CD4-positive, alpha-beta T cell (primary cell): ENCODE measurements at places on chromosomes 1 and 21.

DNA sequence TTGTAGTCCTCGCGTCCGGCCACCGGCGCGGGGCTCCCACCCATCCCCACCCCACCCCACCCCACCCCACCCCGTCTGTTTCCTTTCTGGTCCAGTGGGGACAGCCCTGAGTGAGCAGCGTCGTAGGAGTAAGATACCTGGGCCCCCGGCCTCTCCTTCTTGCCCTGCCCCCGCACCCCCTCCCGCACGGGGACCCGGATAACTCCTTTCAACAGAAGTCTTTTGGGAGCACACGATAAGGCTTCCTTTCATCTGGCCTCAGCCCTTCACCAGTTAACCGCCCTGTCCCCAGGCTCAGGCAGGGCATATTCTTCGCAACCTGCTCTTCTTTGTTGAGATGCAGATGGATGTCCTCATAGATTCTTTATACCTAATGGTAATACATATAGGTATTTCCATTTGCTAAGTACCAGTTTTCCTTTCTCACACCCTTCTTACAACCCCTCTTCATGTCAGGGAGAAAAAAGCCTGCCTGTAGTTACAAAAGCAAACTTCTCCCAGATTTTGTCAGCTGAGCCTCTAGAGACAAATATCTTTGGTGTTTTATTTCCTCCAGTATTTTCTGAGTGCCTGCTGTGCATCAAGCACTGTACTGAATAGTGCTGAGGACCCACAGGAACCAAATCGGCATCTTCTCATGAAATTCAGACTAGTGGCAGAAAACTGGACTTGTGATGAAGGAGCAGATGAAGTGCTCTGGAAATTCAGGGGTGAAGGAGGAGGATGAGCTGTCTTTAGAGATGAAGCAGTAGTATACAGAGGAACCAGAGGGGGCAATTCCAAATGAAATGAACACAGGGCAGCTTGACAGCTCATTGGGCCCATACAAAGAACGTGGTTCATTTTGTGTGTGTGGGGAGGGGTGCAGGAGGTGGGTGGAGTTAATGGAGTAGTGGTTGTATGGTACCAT, 33.6 kb downstream of the SLC2A1 start:
- no peak for DNase-seq

GRCh38 chr1:27656157-27656893, 15.7 kb downstream of the IFI6 start:
- DNase-seq = peak; percentile 64

- peak; percentile 53 for DNase-seq
These were observed 85.7 kb downstream of the ITPKB start for GRCh38 chr1:226653311-226653921.

- DNase-seq = no peak
These were observed 34.9 kb upstream of the LYPLAL1 start for GRCh38 chr1:219138747-219139146.

GRCh38 chr1:22250724-22251123, 107.8 kb upstream of the WNT4 start:
- DNase-seq = no peak

- DNase-seq = no peak
These were observed 1.7 kb downstream of the TOR3A start for GRCh38 chr1:179083533-179083932.

DNA sequence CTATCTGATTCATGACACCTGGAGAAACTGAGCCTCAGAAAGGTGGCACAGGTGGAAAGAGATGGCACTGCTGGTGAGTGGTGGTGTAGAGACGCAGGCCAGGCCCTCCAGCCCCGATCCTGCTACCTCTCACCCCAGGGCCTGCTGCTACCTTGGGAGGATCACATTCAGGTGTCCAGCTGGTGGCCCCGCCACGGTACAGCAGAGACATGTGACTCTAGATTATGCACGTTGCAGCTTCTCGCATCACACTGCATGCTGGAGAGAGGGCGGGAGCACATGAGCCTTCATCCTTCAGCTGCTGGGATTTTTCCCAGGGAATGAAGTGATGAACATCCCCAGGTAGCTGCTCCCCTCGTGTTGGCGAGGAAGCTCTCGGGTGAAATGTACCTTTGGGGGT, 32.9 kb downstream of the KAZN start:
- no peak for DNase-seq

DNA sequence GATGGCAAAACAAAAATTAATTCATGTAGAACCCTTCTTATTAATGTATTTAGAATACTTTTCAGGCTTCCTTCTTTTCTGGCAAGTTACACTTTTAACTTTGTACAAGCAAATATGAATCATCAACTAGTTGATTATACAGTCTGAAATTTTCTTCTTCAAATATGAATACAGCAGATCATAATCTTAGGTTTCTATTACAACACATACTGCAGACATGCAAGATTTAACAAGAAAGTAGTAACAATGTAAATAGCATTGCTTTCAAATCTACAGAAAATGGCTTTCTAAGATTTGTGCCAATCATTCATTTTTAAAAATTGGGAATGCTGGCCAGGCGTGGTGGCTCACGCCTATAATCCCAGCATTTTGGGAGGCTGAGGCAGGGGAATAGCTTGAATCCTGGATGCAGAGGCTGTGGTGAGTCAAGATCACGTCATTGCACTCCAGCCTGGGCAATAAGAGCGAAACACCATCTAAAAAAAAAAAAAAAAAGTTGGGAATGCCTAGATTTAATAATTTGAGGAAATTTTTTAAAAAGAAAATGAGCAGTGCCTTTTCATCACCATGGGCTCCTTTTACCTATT, 68.4 kb upstream of the DPYD start:
- no peak for DNase-seq

DNA sequence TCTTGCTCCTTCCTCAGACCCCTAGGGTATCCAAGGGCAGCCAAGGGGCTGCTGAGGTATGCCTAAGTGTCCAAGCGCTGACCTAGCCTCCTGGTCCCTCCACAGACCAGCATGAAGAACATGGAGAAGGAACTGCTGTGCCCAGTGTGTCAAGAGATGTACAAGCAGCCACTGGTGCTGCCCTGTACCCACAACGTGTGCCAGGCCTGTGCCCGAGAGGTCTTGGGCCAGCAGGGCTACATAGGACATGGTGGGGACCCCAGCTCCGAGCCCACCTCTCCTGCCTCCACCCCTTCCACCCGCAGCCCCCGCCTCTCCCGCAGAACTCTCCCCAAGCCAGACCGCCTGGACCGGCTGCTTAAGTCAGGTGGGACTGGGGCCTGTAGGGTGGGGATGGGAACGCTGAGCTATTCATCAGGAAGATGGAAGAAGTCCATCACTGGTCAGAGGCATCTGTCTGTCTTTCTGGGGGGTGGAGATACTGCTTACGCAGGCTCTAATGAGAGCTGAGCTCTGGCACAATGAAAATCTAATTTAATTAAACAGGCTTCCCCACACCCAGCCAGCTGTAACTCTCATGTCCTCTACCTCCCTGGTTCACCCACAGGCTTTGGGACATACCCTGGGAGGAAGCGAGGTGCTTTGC, 1.8 kb downstream of the TRIM46 start:
- DNase-seq = no peak

DNA sequence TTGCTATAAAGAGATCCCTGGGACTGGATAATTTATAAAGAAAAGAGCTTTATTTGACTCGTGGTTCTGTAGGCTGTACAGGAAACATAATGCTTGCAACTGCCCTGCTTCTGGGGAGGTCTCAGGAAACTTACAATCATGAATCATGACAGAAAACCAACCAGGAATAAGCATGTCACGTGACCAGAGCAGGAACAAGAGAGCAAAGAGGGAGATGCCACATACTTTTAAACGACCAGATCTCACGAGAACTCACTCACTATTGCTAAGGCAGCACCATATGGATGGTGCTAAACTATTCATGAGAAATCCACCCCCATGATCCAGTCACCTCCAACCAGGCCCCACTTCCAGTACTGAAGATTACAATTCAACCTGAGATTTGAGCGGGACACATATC, 49.8 kb upstream of the RCC1 start:
- peak; percentile 16 for DNase-seq

DNA sequence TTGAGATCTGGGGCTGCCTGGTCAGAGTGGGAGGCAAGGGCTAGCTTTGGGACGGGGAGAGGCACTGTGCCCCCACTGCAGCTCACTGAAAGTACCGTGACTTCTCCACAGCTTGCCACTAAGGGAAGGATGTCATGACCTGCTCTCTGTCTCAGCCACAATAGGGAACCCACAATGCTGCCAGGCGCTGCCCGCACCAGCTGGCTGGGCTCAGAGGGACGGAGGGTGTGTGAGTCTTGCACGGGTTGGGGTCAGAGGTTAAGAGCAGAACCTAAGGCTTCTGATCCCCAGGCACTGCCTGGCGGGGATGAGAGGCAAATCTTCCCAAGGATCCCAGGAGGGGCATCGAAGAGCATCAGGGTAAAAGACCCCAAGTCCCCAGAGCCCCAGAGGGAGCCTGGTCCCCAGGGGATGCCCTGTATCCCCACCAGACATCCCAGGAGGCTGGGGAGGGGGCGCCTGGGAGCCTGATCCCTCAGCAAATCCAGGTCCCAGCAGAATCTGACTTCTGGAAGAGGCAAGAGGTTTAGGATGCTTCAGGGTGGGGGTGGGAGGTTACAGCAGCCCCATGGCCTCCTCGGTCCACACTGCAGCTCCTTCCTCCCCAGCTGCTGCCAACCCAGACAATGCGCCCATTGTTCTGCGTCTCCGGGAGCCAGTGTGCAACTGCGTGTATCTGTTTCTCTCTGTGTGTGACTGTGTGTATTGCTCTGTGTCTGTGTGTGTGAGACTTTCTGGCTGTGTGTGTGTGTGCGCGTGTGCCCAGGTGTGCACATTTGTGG, 2.0 kb upstream of the MARCKSL1 start:
- DNase-seq = no peak

GRCh38 chr1:180188091-180188506, 33.4 kb downstream of the QSOX1 start:
- no peak for DNase-seq

DNA sequence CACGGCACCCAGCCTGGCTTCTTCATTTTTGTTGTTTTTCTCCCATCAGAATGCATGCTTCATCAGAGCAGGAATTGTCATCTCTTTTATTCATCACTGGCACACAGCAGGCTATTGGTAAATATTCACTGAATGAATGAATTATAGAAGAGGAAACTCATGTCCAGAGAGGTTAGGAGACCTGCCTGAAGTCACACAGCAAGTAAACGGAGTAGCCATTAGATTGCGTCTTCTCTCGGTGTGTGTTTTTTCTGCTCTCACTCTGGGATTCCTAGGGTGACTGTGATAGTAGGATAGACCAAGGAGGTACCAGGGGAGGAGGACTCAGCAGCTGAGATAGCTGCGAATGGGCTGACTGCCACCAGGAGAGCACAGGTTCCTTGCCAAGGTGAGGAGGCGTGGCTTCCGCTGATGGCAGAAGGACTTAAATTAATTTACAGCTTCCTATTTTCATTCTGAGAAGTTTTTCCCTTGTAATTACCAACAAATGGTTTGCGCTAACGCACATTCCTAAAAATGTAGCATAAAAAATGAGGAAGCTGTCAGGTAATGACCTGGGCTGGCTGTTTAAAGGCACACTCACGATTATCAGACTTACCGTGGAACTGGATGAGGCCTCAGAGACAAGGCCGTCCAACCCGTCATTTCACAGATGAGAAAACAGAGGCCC, 4.5 kb upstream of the NCMAP start:
- no peak for DNase-seq

DNA sequence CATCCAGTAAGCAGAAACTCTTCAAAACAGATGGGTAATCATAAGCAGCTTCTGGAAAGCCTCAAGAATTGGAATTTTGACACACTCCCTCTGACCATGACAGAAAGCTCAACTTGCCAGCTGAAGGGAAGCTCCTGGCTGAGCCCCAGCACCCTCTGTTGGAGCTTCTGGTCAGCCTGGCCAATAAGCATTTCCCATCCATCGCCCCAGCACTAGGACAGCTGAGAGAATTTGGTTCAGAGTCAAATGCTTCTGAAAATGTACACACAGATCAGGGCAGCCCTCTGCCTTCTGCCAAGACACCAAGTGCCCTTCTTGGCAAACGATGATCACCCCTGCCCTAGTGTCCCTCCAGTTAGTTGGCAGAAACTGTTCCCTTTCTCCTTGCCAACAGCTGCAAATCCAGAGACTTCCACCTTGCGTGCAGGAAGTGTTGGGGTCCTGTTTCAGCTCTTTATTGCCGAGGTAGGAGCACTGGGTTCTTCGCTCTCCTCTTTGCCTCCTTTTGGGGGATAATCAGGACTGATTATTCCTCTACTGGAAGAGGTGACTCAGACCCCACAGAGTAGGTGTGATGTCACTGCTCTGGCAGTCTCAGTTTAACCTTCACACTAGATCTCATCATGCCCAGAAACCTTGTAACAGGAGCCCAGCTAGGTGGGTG, 11.9 kb downstream of the PIGV start:
- no peak for DNase-seq

DNA sequence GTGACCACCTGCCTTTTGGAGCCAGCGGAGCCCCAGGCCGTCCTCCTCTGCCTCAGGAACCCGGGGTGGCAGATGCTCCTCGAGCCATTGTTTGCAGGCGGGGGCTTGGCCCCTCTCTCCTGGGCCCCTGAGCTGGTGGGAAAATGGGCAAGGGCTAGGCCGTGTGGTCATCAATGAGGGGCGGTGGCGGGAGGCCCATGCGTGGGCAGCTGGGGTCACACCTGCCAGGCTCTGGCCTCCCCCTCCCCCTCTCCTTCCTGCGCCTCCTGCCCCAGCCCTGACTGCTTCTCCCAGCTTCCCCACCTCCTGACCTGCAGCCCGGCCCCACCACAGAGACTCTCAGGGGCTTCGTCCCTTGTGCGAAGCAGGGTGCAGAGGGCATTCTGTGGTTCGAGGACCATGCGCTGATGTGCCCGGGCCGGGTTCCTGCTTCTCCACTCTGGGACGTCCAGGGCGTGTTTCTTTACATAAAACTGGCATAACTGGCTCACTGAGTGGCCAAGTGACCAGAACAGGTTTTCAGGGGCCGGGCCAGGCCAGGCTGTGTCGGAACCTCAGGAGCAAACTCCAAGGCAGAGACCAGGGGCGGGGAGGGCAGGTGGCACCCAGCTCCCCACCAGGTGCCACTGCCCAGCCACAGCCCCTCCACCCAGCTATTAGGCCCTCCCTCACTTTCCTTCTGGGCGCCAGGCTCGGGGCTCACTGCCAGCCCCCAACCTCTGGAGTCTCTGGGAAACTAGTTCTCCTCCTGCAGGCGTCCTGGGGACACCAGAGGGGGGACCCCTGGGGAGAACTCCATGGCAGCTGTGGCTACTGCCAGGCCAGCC, 9.3 kb downstream of the SAMD11 start:
- DNase-seq = no peak

DNA sequence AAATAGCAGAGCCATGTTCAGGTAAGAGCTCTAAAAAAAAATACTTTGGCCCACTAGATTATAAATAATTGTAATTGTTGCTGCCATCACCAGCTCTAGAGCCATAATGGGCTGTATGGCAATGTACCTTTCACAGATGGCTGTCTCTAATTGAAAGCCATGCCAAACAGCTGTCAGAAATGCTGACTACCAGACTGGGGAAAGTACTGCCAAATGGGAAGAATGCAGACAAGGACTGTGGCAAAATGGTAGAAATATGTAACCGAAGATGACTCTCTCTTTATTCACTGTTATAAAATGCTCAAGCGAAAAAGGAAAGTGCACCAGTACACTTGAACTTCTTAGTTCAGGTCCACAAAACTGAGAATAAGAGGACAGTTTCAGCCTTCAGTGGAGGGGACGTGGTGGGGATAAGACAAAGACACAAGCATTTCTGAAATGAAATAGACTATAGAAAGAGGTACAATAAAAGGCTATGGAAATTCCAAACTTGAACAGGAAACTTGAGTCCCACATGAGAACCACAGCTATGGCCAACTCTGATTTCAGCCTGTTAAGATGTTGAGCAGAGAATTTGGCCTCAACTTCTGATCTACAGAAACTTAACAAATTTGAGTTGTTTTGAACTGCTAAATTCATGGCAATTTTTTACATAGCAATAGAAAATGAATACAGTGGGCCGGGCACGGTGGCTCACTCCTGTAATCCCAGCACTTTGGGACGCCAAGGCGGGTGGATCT, 46.5 kb upstream of the LPGAT1 start:
- DNase-seq = no peak
